ENCODE measurements at places on chromosomes 1 and 21. TPM values are rescaled to one million over a fixed set of nuclear protein-coding genes. Genes with fewer than 3 reads are reported as not detected.
A peak's percentile ranks its signal among the peaks of the same experiment; 100 is the strongest.

DNA sequence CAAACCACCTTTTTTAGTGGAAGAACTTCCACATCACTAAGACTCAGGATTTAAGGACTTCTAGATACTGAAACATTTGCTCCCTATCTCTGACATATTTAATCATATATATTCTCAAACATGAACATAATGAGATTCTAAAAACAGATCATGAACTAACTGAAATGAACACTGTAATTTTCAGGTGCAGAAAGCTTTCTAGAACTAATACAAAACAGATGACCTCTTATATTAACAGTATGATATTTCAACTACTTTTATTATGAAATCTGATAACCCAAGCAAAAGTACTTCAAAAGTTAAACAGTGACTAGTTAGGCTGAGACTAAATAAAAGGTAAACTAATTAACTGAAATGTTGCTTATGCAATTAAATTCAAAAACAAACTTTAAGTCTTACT, 157.5 kb downstream of the COP1 start:
- DNase-seq, result no peak

GRCh38 chr1:98669355-98670296, 8.1 kb downstream of the SNX7 start:
- no peak for DNase-seq

DNA sequence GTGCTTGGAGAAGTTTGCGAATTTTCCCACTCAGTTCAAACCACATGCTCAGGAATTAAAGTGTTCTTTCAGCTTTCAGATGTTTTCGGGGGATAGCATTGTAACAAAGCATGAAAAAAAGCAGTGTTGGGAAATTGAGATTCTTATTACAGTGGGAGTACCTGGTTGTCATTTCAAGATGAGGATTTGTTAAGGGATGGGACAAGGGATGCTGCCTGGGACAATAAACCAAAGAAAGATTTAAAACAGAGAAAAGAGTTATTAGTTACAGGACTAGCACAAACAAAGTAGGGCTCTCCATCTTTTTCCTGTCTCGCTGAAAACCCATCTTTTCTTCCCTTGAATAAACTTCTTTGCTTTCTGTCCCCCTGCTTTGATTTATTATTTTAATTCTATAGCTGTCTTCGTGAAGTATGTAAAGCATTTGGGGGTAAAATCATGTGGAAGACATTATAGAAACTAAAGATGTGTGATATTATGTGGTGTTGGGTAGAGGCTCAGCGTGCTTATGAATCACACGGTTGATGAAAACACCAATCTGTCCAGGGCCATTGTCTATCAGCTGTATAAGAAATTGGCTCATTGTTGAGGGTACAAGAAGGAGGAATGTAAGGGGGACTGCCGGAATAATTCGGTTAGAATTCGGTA, 277.6 kb downstream of the KIF26B start:
- DNase-seq, result no peak

GRCh38 chr1:186819126-186819525, 9.6 kb upstream of the PLA2G4A start:
- DNase-seq, result peak; percentile 59

DNA sequence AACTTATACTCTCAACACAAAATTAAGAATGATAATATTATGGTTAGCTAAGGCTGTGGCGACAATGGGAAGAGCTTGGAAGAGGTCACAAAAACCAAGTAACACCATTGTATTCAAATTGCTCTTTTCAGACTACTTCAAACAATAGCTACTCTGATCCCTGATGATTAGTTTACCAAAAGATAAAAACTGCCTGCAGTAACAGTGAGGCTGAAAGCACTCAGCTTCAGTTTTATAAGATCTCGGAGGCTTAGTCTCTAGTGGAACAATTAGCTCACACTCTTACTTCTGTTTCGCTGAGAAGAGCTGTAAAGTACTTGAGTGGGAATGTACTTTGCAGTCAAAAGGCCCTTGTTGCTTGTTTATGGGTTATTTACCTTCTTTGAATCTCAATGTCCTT, 278.5 kb downstream of the LRRC7 start:
- DNase-seq, result no peak

- no peak for DNase-seq
These were observed 76.4 kb upstream of the PRMT6 start for GRCh38 chr1:106980121-106980520.

DNA sequence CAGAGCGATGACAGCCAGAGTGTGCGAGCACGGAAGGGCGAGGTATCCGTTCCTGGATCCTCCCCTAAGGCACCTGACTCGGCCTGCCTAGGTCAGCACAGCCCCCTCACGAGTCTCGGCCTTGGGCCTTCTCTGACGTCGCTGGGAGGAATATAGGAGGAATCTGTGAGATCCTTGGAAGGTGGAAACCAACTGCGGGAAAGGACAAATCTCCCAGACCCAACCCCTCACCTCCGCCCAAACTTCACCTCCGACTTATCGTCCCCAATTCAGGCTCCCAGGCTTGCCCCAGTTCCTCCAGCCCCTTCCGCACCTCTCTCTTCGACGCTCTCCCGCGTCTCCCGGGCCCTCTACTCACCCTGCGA, 494 bp downstream of the APH1A start:
- peak; percentile 29 for DNase-seq

DNA sequence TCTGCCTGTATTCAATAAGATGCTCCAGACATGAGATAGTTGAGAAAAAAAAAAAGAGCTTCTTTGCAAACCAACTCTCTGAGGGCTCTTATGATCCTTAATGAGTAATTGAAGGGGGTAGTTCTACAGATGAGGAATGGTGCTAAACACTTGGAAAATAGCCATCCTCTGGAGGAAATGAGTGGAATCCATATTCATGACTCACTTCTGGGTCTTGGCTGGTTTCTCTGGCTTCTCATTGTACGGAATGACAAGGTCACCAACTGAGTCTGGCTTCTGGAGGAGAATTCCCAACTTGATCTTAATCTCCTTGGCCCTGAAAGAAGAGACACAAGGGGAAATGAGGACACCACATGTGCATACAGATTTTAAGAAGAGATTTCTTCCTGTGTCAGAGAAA, 34.7 kb downstream of the RGS5 start:
- DNase-seq, result peak; percentile 90

GRCh38 chr1:8689431-8690252, 127.8 kb downstream of the RERE start:
- no peak for DNase-seq

GRCh38 chr21:16678429-16679160, 834.2 kb upstream of the CXADR start:
- no peak for DNase-seq

DNA sequence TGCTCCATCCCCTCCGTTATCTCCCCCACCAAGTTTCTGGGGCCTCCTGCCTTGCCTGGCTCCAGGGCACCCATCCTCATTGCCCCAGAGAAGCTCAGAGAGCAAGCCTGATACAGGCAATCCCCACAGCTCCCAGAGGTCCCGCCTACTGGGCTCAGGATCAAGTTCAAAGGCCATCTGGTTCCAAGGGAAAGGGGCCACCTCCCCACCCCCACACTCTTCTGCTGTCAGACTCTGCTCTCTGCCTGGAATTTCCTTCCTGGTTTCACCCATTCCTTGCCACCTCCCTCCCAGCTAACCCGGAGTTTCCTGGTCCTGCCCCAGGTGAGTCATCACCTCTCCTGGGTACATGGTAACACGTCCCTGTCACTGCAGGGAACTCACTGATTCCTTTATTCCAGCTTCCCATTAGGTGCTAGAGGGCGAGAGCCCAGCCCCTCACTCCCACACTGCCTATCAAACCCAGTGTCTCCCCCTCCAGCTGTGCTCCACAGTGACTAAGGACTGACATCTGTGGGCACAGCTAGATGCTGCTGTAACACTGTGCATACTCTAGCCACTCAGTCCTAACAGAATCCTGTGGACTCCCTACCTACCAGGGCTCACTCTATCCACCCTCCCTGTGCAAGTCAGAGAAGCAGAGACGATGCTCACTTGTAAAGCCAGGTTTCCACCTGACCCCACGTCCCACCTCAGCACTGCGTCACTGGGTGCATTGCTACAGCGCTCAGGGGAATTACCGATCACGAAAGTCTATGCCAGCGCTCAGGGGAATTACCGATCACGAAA, 21.8 kb downstream of the RSPH1 start:
- peak; percentile 88 for DNase-seq

- DNase-seq, result no peak
These were observed 131.9 kb downstream of the BACH1 start for GRCh38 chr21:29430576-29430975.

GRCh38 chr1:213124590-213124989, 73.5 kb downstream of the RPS6KC1 start:
- DNase-seq, result no peak

- DNase-seq, result no peak
These were observed 22.0 kb downstream of the DONSON start for GRCh38 chr21:33566514-33566913.

DNA sequence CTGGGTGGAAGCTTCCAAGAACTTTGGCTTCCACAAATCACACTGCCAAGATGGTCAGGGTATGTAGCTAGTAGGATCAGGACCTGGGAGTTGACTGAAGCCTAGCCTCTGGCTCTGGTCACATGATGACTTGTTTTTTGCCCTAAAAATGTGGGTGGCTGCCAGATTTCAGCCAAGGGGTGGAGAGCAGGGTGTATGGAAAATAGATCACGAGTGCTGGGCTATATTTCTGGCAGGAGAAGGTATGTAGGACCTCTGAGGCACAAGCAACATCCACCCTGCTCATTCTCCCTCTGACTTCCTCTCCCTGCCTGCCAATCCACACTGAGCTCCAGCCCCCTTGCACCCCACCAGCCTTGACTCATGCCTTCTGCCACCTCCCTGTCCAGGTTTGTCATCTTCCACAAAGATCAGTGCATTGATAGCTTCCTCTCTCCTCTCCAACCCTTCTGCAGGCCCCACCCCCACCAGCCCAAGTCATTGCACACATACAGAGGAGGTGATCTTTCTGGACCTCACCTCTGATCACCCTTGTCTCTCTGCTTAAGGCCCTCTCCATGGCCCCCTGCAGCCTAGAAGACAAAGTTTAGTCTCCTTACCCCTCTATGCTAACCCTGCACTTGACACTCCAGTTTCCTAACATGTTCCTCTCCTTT, 8.3 kb upstream of the CYP4B1 start:
- no peak for DNase-seq

GRCh38 chr1:198157847-198158725, 1.3 kb downstream of the NEK7 start:
- peak; percentile 37 for DNase-seq

- no peak for DNase-seq
These were observed 35.5 kb downstream of the SDCCAG8 start for GRCh38 chr1:243291292-243291691.

DNA sequence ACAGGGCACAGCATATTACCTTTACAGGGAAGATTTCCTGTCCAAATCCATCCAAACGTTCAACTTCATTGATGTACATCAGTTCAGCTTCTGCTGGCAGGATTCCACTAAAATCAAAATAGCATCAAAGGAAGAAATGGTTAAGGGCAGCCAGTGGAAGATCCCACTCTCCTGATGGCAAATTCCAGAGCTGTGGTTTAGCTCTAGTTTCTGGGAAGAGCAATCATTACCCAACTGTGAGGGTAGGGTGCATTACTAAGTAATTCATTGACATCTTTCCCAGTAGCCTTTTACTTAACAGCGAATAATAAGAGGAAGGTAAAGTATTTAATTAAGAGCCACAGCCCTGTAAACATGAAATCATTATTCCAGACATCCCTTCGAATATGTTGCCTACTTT, 120.7 kb downstream of the SMYD2 start:
- no peak for DNase-seq

GRCh38 chr1:6971048-6971447, 185.8 kb downstream of the CAMTA1 start:
- DNase-seq, result no peak

- DNase-seq, result peak; percentile 70
These were observed 7.3 kb upstream of the CACNA1S start for GRCh38 chr1:201119206-201120197.

- peak; percentile 4 for DNase-seq
These were observed 172.8 kb downstream of the CLEC20A start for GRCh38 chr1:178324003-178324402.

DNA sequence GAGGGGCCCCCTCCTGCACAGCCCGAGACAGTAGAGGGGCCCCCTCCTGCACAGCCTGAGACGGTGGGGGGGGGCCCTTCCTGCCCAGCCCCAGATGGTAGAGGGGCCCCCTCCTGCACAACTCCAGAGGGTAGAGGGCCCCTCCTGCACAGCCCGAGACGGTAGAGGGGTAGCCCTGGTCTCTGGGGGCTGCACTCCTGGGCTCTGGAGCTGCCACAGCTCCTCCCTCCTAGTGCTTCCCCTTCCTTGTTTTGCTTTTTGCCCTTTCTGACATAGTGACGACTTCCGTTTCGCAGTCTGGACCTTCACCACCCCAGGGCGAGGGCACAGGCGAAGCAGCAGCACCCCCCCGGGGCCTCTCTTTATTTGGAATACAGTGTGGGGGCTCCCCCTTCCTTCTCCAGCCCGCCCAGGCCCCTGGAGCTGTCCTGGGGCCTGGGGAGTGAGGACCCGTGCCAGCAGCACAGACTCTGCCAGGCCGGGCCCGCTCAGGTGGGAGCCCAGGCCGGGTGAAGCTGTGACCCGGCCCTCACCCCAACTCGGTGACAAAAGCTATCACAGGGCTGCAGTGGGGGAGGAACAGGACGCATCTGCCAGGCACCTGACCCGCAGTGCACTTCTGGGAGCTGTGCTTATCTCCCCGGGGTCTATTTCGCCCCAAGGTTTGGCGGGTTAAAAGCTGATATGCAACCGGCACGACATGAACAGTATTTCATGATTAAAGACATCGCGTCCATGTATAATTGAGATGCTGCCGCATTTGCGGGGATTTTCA, 1.1 kb upstream of the PRXL2B start:
- DNase-seq, result peak; percentile 69

- DNase-seq, result no peak
These were observed 30.8 kb upstream of the KIF1B start for GRCh38 chr1:10179406-10180091.

GRCh38 chr1:82398357-82398756, 597.6 kb downstream of the ADGRL2 start:
- DNase-seq, result no peak

- peak; percentile 58 for DNase-seq
These were observed 129.5 kb upstream of the ERRFI1 start for GRCh38 chr1:8155528-8156186.

DNA sequence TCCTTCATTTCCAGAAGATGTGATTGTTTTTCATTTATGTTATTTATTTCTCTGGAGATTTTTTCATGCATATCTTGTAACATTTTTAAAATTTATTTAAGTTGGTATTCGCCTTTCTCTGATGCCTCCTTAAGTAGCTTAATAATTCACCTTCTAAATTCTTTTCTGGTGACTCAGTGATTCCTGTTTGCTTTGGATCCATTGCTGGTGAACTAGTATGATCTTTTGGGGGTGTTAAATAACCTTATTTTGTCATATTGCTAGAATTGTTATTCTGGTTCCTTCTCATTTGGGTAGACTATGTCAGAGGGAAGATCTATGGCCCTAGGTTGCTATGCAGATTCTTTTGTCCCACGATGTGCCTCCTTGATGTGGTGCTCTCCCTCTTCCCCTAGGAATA, 1347.2 kb upstream of the B3GALT2 start:
- no peak for DNase-seq

The TNFSF4 gene
- 2.7 TPM for total RNA-seq

The HENMT1 gene
- total RNA-seq, result not detected

The TMEM81 gene
- total RNA-seq, result 0.45 TPM

The RASSF5 gene
- total RNA-seq, result 1.5 TPM

The CDC20 gene
- total RNA-seq, result 331 TPM

The CCDC181 gene
- total RNA-seq, result 8.5 TPM

The GLIS1 gene
- 4.7 TPM for total RNA-seq

The FOXD2 gene
- total RNA-seq, result 0.57 TPM

The PLXNA2 gene
- total RNA-seq, result 3.3 TPM

The UBE4B gene
- total RNA-seq, result 34.4 TPM

The PRR9 gene
- total RNA-seq, result not detected

The CYP4A11 gene
- not detected for total RNA-seq

The RAP1GAP gene
- total RNA-seq, result 0.39 TPM

The UBL4B gene
- not detected for total RNA-seq

The SHE gene
- 0.11 TPM for total RNA-seq
